ENCODE measurements at places on chromosomes 16 and 17. TPM values are rescaled to one million over a fixed set of nuclear protein-coding genes. Genes with fewer than 3 reads are reported as not detected.

Gene PRR35
- 0.14 TPM for polyA plus RNA-seq

Gene CAPNS2
- 0.18 TPM for polyA plus RNA-seq

Gene KCNH6
- not detected for polyA plus RNA-seq

GRCh38 chr17:80881306-80881705, 110.3 kb upstream of the CHMP6 start:
- no peak for DNase-seq

DNA sequence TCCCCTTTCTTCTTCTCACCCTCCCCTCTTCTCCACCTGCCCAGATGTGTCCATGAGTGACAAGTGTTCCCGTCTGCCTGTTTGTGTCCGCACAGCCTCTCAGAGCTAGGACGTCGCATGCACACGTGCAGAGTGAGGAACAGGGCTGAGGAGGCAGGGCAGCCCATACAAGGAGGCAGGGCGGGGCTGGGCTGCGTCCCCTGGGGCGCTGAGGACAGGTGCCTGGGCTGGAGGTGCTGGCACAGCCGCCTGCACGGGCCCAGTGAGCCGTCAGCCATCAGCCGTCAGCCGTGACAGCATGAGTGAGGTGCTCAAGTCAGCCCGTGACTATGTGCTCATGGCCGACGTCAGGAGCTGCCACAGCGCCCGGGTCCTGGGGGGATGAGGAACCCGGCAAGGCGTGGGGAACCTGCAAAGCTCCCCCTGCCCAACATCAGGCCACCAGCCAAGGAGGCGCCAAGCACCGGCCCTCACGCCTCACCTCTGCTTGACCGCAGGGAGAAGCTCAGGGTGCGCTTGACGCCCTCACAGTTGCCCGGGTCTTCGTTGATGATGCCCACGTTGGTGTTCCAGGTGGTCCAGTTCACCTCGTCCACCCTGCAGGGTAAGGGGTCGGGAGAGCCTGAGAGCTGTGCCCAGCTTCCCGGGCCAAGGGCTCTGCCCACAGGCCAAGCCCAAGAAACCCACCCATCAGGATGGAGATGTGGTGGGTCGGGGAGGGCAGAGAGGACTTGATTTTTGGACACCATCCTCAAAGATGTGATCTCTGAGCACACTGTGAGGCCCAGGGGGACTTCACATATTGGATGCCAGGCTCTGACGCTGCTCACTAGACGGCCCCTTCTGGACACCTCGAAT, 13.7 kb upstream of the TRPV3 start:
- DNase-seq = no peak

- DNase-seq = no peak
Measured at GRCh38 chr17:78479369-78479768, 97.8 kb downstream of the DNAH17 start.

DNA sequence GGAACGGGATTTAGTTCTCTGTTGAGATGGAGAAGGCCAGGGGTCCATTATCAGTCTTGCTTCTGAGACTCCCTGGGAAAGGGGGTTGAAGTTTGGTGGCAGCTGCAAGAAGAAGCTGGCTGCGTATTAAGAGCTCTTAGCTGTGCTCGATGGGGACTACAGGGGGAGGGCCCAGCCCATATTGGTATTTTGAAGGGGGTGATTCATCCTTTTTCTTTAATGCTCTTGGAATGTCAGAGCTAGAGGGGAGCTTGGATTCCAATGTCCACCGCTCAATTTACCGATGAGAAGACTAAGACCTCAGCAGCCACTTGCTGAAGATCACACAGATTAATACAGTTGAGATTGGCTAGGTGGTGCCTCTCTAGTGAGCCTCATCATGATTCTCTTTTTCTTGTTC, 5.0 kb downstream of the NOG start:
- DNase-seq = no peak

DNA sequence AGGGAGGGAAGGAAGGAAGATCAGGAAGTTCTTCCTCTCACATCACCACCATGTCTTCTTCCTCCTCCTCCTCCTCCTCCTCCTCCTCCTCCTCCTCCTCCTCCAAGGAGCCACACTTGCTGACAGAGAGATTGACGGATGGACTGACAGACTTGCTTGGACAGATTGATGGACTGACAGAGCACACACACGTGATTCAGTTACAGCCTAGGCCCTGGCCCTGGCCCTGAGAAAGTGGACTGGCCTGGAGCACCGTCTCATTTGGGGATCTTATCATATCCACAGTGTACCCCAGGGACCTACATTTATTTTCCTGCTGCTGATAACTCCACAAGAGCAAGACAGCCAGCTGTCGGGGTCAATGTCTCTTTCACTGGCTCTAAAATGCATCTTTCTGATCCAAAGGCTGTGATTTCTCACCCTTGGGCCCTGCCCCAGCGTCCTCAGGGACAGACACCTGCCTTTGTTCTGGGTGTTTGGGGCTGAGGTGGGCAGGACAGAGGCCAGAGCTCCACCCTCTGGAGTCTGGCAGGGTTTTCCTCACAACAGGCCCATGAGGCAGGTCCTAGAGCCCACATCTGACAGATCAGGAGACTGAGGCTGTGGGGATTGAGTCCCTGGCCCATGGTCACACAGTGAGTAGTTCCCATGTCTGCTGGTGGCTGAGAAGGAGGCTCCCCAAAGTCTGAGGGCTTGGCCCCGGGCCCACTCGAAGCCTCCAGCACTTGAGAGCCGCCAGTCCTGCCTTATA, 2.3 kb upstream of the P2RX1 start:
- DNase-seq = no peak

- no peak for DNase-seq
Measured at GRCh38 chr16:88014954-88015805, 63.9 kb downstream of the BANP start.

DNA sequence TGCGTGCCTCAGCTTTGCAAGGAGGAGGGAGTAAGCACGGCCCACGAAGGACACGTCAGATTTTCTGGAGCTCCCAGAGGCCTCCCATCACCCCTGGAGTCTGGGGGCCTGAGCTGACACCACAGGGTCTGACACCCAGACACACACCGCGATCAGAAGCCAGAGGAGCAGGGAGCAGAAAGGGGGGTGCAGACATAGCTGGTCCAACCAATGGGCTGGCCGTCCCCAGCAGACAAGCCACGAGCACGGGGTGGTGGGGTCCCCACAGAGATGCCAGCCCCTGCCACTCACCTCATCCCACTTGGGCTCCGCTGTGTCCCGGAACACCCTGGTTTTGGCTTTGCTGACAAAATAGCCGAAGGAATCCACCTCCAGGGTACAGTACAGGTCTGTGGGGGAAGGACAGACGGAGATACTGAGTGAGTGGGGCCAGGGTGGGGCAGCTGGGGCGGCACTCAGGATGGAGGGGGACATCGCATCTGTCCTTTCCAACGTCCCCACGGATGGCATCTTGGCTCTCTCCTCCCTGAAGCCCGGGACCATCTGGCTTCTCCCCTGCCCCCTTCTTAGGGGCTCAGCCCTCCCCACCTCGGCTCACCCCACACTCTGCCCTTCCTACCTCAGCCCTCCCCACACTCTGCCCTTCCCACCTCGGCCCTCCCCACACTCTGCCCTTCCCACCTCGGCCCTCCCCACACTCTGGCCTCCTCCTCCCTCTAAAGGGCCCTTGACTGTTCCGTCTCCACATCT, 53.5 kb downstream of the TIMM22 start:
- no peak for DNase-seq

DNA sequence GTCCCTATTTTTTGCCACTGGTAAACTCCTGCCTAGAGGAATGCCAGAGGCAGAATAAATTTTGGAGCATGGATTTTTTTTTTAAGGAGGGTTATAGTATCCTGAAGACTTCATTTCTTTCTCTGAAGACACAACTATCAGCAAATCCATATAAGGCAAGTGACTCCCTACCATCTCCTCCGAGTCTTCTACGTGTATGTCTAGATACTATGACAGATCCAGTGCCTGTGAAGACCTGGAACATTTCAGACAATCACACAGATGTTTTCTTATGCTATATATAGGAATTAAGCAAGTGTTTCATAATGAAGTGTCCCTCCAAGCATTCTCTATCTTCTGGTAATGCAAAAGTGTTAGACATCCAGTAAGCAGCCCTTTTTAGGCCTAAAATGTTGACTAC, 255.5 kb upstream of the TBX2 start:
- no peak for DNase-seq

DNA sequence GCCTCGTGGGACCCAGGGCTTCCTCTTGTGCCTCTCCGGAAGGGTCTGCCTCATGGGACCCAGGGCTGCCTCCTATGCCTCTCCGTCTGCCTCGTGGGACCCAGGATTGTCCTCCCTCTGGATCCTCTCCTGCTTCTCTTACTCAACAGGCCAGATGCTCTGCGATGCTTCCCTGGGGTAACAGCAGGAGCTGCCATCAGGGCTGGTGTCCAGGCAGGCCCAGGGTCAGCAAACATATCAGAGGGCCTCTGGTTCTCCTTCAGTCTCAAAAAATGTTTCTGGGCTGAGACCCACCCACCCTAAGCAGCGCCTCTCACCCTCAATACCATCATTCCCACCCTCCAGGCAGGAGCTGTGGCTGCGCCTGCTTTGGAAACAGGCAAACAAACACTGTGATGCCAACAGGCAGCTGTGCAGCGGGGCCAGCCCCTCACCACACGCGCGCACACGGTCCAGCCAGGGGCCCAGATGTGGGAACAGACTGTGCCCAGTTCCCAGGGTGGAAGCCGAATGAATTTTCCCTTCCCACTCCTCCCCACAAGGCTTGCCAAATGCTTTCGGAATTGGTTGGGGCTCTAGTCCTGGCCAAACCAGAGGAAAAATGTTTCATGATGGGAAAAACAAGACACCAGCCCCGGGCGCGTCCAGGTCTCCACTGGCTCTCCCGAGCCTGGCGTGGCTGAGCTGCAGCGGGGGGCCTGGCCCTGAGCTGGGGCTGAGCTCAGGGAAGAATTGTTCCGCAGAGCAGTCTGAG, 11.3 kb downstream of the TIMM22 start:
- peak; percentile 50 for DNase-seq

Data from forelimb muscle (tissue), 1 donor.